Cardiac septum (tissue), 1 donor: ENCODE measurements at places on chromosomes 4 and X. TPM values are rescaled to one million over a fixed set of nuclear protein-coding genes. Genes with fewer than 3 reads are reported as not detected.
A peak's percentile ranks its signal among the peaks of the same experiment; 100 is the strongest.

The MEPE gene
- total RNA-seq = not detected

The SPOCK3 gene
- total RNA-seq = not detected

The HTN3 gene
- total RNA-seq = not detected

DNA sequence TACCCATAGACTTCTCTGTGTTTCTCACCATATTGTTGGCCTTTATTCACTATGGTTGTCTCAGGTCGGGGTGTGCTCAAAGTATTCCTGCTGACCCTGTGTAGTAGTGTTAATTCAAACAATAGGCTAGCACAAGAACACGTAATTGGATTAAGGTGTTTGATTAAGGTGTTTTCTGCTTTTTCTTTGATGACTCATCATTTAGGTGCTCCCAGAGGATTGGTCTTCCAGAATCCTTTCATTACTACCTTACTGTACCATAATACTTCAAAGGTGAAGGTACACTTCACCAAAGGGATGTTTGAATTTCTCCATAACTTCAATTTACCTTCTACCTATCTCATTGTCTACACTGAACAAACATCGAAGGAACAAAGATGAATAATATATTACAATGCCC, 121.7 kb upstream of the CCDC160 start:
- DNase-seq = no peak

DNA sequence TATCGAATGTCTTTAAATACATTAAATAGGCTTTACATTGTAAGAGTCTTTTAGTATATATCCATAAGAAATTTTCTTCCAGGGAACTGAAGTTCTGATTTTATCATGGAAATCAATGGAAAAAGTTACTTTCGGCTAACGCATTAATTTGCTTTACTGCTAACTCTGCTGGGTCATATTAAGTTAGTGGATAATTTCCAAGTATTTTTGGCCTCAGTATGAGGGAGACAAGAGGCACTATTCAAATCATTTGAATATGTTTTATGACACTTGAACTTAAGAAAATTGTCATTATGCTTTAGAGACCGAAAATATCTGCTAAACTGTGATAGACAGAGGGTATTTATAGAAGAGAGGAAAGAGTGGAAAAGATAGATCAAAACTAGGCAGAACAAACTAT, 237.5 kb downstream of the PCDH7 start:
- DNase-seq = no peak

DNA sequence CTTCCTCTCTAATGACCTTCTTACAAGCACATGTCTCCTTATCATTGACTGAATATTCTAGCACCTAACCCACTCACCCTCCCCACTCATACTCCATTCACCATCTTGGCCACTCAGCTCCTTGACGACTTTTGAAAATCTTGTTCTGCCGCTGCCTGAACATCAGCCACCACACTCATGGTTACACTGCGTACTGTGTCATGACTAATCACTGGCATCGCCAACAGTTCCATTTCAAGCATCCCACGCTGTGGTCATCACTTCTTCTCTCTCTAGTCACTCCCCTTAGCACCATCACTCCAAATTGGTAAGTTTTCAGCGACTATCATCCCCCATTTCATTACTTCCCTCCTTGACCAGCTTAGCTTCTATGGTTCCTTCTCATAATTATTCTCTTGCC, 352.8 kb downstream of the MAPK10 start:
- no peak for DNase-seq

DNA sequence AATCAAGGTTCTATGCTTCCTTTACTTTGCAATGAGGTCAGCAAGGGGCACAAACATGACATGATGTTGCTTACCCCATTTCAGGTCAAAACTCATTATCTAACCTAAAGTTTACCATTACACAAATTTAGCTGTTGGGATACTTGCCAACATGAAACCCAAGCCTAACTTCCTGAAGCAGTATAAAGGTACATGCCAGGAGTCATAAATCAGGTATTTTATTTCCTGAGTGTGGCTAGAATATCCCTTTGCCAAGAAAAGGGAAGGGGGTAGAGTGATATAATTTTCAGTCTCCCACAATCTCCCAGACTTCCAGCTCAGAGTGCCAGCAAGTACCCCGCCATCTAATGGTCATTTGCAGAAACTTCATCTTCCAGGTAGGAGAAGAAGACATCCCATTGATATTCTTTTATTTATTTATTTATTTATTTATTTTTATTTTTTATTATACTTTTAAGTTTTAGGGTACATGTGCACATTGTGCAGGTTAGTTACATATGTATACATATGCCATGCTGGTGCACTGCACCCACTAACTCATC, 136.6 kb downstream of the NEXMIF start:
- no peak for DNase-seq

DNA sequence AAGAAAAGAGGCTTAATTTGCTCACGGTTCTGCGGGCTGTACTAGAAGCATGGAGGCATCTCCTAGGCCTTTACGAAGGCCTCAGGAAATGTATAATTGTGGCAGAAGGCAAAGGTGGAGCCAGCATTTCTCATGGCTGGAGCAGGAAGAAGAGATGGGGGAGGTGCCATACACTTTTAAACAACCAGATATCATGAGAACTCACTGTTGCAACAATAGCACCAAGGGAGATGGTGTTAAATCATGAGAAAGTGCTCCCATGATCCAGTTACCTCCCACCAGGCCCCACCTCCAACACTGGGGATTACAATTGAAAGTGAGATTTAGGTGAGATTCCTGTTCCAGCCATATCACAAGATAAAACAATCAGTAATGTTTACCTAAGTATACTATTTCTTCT, 45.5 kb downstream of the MTHFD2L start:
- no peak for DNase-seq

DNA sequence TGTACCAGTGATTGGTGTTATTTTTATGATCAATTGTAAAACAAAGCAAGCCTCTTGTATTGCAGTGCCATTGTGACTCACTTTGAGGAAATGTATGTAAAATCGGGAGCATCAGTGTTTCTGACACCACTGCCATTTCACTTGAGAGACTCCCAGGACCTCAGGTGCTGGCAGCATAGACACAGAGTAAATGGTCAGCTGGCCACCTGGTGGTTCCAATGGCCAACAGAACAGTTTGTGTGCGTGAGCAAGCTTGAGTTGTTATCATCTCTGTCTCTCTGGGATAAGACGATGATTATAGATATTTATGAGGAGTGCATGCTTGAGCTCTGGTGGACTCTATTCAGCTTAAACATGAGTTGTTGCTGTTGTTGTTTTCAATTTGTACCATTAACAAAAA, 356.6 kb downstream of the GUCY2F start:
- DNase-seq = no peak

DNA sequence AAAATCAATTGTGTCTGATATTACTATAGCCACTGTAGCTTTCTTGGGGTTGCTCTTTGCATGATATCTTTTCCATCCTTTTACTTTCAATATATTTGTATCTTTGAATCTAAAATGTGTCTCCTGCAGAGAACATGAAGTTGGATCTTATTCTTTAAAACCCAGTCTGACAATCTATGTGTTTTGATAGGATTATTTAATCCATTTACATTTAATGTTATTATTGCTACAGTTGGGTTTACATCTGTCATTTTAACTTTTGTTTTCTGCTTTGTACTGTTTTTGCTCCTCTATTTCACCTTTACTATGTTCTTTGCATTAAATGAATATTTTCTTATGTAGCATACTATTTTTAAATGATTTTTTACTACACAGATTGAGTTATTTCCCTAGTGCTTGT, 230.9 kb downstream of the ANTXR2 start:
- no peak for DNase-seq

GRCh38 chrX:119692191-119693039, 553 bp downstream of the SEPTIN6 start:
- peak; percentile 80 for DNase-seq

GRCh38 chr4:114698231-114698630, 99.6 kb downstream of the UGT8 start:
- DNase-seq = no peak
